HCEC 1CT (cell line): ENCODE measurements at places on chromosomes 3 and 15.

DNA sequence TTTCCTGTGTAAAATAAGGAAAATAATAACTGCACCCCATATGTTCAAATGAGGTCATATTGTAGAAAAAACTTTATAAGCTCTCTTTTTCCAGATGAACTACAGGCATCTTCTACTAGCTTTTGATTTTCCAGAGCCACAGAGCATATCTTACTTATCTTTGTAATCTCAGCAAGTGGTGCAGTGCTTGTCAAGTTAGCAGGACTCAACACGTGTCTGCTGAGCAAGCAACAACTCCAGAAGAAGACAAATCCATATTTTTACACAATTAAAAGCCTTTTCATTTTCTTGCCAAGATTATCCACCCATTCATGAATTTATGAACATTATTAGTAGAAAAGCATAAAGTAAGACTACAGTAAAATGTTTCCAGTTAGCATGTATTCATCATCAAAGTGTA lies 14.4 kb upstream of the TSC22D2 start:
- DNase-seq, result no peak

- no peak for DNase-seq
Measured at GRCh38 chr3:95815828-95816227, 998.6 kb upstream of the EPHA6 start.

DNA sequence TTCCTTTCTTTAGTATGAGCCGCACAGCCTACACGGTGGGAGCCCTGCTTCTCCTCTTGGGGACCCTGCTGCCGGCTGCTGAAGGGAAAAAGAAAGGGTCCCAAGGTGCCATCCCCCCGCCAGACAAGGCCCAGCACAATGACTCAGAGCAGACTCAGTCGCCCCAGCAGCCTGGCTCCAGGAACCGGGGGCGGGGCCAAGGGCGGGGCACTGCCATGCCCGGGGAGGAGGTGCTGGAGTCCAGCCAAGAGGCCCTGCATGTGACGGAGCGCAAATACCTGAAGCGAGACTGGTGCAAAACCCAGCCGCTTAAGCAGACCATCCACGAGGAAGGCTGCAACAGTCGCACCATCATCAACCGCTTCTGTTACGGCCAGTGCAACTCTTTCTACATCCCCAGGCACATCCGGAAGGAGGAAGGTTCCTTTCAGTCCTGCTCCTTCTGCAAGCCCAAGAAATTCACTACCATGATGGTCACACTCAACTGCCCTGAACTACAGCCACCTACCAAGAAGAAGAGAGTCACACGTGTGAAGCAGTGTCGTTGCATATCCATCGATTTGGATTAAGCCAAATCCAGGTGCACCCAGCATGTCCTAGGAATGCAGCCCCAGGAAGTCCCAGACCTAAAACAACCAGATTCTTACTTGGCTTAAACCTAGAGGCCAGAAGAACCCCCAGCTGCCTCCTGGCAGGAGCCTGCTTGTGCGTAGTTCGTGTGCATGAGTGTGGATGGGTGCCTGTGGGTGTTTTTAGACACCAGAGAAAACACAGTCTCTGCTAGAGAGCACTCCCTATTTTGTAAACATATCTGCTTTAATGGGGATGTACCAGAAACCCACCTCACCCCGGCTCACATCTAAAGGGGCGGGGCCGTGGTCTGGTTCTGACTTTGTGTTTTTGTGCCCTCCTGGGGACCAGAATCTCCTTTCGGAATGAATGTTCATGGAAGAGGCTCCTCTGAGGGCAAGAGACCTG lies 13.2 kb downstream of the GREM1 start:
- peak; percentile 48 for DNase-seq

- DNase-seq, result no peak
Measured at GRCh38 chr3:29755416-29755815, 474.5 kb downstream of the RBMS3 start.

DNA sequence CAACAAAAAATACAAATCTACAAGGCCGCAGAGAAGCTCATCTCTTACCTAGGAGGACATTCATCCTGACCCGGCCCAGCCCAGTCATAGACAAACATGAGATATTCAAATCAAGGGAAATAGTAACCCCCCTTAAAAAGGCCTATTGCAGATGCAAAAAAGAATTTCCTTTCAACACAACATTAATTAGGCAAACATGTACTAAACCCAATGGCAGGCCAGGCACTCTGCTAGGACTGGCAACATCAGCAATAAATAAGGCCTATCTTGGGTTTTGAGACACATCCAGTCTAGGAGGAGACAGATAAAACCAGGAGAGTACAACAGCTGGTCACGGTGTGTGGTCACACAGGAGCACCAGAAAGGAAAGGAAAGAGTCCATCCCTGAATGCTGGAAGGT lies 61.4 kb downstream of the ADCY5 start:
- DNase-seq, result no peak

DNA sequence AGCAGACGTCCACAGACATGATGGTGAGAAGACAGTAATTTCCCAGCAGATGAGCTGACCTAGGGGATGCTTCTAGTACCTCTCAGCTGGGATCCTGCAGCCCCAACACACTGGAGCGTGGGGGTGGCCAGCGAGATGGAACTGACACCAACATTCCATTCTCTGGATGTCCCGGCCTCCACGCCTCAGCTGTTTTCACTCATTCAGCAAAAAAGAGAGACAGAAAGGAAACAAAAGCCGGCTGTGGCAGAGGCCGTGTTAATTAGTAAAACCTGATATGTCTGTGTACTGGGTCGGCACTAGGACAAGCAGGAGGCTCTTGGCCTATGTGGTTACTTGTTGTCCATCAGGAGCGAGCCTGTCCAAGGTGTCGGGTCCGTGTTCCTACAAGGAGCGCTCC lies 82.6 kb upstream of the MYZAP start:
- no peak for DNase-seq

GRCh38 chr3:4233488-4233887 lies 69.7 kb upstream of the SETMAR start:
- DNase-seq, result peak; percentile 5

DNA sequence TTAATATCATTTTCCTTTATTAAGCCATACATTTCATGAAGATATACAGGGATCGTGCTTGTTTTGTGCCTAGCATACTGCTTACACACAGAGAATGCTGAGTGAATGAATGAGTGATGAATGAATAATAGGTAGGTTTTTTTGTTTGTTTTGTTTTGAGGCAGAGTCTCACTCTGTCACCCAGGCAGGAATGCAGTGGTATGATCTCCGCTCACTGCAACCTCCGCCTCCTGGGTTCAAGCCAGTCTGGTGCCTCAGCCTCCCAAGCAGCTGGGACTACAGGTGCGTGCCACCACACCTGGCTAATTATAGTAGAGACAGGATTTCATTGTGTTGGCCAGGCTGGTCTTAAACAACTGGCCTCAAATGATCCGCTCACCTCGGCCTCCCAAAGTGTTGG lies 400.0 kb downstream of the ROBO1 start:
- no peak for DNase-seq

GRCh38 chr15:63178034-63178433 lies 11.4 kb upstream of the RAB8B start:
- no peak for DNase-seq

GRCh38 chr3:11386465-11387113 lies 114.4 kb downstream of the ATG7 start:
- DNase-seq, result no peak

DNA sequence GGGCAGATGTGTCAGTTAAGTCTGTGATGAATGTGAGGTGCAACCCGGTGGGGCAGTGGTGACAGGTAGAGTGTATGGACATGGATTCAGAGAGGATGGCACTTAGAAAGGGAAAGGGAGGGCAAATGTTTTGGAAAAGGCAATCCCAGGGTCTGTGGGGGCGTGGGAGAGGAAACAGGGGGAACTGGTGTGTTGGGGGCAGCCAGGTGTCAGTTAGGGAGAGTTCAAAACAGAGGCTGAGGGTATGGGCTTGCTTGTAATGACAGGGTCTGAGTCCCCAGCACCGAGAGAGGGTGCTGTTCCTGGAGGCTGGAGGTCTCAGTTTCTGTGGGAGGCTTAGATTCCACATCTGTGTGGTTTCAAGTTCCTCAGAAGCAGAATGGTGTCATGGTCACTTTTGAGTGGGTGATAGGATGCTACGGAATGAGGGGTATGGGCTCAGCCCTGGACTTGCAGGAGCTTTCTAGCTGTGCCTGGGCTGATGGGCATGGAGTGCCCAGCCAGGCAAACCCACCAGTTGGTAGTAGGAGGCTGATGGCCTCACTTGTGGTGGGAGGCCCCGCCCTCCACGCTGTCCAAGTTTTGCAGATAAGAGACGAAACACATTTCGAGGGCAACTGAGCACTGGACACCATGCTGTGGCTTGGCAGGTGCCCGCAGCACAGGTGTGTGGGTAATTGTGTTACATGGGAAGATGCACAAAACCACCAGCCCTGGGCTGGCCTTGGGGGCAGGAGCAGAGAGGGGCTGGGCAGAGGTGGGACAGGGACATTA lies 209.4 kb downstream of the RPLP1 start:
- DNase-seq, result no peak

DNA sequence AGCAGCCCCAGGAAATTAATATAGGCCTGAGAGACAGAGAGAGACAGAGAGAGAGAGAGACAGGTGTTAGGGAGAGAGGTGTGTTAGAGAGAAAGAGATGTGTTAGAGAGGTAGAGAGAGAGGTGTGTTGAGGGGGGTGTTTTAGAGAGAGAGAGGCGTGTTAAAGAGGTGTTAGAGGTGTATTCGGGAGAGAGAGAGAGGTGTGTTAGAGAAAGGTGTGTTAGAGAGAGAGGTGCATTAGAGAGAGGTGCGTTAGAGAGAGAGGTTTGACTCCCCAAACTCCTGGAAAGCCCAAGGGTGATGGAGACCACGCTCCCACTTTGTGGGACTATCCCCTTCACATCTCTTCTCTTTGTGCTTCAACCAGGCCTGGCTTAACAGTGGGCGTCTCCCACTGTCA lies 95.5 kb downstream of the CACNA2D3 start:
- DNase-seq, result no peak

GRCh38 chr15:99738021-99738847 lies 5.0 kb upstream of the LYSMD4 start:
- DNase-seq, result no peak
